ENCODE measurements at places on chromosomes 16 and 17.

DNA sequence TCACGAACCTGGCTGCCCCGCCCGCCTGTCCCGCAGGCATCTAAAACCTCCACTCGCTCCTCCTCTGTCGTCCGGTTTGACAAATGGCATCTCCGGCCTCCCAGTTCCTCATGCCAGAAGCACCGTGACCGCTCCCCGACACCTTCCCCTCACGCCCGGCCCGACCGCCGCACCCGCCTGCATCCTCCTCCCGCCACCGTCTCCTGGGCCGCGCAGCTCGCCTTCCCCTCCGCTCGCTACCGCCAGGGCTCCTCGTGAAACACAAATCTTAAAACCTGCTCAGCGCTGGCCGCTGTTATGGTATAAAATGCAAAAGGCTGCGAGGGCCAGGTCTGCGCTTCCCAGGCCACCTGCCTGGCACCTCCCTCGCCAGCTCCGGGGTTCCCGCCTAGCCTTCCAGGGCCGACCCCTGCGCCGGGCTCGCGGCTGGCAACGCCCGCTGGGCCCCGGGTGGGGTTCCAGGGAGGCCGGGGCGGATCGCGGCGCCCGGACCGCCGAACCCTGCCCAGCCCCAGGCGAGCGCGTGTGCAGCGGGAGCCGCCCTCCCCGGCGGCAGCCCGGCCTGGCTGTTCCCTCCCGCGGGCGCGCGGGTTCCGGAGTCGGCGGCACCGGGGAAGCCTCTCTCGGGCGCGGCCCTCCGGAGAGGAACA is 488 bp downstream of the SPSB3 start:
- DNase-seq: peak; percentile 69

DNA sequence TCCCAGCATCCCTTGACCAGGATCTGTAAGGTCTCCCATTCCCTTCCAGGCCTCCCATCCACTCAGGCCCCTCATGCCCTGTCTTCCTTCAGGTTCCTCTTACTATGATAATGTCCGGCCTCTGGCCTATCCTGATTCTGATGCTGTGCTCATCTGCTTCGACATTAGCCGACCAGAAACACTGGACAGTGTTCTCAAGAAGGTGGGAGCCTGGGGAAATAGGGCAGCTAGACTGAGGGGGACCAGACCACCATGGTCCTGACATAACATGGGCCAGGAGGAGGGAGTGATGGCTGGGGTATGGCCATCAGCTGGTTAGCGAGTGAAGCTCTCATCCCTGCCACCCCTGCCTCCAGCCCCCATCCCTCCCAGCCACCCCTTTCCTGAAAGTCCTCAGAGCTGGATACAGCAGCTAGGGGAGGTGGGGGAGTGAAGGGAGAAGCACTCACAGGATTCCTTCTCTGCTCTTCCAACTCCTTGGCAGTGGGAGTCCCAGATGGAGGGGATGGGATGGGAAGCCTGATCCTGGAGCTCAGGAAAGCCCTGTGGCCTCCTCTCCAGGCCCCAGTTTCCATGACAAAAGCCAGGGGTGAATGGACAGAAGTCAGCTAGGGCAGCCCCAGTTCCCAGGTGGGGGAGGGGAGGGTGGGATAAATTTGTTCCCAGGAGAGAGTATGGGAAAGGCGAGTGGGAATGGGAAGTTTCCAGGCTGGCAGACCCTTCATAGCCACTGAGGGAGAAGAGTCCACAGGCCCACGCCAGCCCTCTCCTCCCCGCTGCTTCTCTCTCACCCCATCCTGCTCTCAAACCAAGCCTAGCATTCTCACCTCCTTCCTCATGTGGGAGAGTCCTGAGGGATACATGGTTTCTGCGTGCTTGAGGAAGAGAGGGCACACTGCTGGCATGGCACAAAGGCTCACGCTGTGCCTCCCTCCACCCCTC is 2.3 kb downstream of the RND2 start:
- no peak for DNase-seq

DNA sequence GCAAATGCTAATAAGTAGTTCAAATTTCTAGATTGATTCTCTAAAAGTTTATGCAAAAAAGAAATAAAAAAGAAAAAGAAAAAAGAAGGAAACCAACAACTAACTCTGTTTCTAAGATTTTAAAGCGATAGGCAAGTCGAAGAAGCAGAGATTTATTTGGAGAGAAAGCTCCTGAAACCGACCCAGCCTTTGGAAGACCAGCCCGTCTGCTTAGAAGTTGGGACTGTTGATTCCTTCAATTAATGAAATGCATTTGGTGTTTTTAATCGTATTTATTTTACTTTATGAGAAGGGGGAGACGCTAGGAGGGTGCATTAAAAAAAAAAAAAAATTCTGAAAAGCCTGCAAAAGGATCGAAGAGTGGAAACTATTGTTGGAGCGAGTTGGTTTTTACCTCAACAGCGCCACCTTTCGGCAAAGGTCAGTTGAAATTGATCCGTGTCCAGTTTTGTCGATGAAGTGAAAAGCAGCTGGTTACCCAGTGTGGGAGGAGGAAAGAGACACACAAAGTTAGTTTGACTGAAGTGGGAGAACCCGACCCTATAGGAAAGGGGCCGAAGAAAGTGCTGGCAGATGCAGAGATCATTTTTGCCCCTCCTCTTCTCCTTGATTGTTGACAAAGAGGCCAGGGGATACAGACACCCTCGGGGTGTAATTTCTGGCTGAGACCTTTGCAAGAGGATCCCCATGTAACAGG is 1.5 kb upstream of the MAF start:
- peak; percentile 50 for DNase-seq

DNA sequence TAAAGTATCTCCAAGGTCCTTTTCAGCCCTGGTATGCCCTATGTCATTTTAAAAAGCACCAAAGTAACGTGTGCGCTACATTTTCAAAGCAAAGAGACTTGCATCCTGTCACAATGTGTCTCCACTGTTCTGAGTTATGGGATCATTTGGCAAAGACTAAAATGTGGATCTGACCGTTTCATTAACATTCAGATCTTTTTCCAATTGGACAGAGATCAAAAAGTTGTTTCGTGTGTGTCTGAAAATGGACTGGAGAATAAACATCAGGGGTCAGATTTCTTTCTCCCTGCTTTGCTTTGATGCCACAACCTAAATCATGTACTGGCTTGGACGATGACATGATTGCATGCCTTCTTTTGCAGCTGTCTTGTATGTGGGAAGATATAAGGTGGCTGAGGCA is 136.0 kb upstream of the NOG start:
- DNase-seq: no peak

GRCh38 chr16:3873482-3874173 is 6.9 kb downstream of the CREBBP start:
- DNase-seq: no peak

DNA sequence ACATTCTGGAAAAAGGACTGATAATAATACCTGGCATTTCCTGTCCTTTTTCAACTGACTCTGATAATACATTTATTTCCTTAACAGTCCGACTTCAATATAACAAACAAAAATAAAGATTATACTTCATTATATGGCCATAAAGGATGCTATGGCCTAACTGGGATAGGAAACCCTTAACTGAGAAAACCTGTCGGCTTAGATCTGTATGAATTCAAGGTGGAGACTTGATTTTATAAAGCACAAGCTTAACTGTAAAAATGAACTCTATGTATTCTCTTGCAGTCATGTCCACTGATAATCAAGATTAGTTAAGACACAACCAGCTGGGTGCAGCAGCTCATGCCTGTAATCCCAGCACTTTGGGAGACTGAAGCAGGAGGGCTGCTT is 102.2 kb downstream of the MYO1D start:
- DNase-seq: no peak

DNA sequence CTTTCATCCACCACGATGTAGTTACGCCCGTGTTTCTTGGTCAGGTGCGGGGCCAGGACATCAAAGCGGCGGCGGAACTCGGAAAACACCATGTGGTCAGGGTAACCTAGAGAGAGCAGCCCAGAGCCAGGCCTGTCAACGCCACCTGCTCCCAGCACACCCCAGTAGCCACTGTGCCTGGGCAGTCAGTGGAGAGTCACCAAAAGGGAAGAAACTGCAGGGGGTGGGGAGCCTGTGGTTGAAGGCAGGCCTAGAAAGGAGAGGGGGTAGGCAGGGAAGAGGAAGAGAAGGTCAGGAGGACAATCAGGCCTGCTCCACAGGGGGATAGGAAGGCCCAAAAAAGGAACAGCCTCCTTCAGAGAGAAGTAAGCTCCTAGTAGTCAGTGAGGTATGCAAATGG is 64.1 kb downstream of the PIPOX start:
- no peak for DNase-seq
